SJSA1 (cell line): ENCODE measurements at places on chromosomes 2 and 18. TPM values are rescaled to one million over a fixed set of nuclear protein-coding genes. Genes with fewer than 3 reads are reported as not detected.

The DNER gene
- total RNA-seq = 0.05 TPM in 1 of 2 replicates, not detected in the other

- no peak for DNase-seq
These were observed 134.2 kb upstream of the HS6ST1 start for GRCh38 chr2:128452536-128453530.

The MC2R gene
- not detected in 2 replicates for total RNA-seq

DNA sequence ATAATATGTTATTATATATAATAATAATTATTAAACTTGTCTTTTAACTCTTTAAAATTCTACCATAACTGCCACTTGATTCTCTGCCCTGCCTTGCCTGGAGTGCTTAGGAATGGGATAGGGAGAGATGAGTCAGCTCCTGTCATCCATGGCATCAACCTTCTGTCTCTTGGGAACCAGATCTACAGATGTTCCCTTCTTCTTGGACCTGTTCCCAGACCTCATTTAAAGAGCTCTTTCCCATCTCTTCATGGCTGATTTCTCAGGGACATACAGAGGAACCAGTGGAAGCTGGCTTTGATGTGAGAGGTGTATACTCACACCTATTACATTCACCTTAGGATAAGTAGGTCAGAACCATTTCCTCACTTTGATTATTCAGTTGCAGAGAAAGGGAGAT, 155.3 kb upstream of the MYO3B start:
- no peak for DNase-seq

DNA sequence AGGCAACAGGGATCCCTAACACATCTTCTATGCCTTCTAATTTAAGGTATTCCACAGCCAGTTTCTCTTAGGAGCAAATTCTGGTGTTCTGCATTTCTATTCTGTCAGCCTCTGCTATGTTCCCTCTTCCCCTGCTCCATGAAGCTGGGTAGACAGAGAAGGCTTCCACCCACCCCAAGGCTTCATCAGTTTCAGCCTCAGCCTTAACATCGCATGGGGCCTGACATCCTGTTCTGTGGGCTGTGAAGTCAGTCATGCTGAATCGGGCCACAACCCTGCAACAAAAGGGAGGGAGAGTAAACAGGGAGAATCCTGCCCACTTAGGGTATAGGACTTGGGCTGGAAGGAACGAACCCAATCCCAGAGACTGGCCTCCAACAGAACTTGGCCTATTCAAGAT, 70.6 kb upstream of the PPM1B start:
- no peak for DNase-seq

- no peak for DNase-seq
These were observed 122.0 kb upstream of the MYCN start for GRCh38 chr2:15818318-15818753.

The PDE1A gene
- total RNA-seq = not detected in 2 replicates

- no peak for DNase-seq
These were observed 1889.3 kb upstream of the CELF4 start for GRCh38 chr18:39454866-39455265.

DNA sequence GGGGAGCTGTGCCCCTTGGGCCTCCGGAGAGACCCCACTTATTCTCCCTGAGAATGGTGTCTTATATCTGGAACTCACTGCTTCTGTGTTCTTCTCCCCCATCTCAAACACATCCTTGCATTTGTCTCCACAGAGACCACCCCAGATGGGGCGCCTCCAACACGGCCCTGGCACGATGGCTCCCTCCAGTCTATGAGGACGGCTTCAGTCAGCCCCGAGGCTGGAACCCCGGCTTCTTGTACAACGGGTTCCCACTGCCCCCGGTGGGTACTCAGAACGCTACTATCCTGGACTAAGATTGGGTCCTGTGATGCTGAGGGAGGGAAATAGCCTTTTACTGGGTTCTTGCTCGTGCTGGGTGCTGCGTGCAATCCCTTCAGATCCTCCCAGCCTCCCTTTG, 40.3 kb downstream of the TPO start:
- no peak for DNase-seq

DNA sequence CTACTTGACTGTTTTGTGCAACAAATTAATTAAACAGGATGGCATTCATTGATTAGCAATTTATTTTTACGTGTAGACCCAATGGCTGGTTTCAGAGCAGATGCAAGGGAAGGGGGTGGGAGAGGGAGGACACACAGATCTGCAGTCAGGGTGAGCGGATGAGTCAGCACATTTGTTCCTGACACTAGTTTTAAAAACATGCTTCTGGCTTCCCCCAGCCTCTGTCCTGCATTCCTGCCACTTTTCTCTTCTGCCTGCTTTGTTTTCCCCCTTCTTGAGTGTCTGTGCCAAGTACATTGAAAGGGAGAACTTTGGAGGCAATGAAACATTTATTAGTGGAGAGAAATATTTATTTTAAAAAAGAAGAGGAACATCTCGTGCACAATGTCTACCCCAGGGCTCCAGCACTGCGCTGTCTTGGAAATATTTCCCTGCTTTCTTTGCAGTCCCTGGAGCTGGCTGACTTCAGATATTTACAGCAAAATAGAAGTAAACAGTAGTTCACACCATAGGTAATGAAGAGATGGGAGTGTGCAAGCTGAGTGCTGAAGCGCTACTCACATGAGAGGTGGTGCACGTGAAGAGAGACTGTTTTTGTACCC, 52.2 kb downstream of the NRP2 start:
- peak; percentile 80 for DNase-seq

- DNase-seq = no peak
These were observed 594.0 kb downstream of the ERBB4 start for GRCh38 chr2:211944572-211944971.

The LINC00305 gene
- total RNA-seq = not detected in 2 replicates

- DNase-seq = no peak
These were observed 6.4 kb downstream of the NGEF start for GRCh38 chr2:233006648-233007047.

The ABI2 gene
- 43.9 and 54.8 TPM in 2 replicates for total RNA-seq

The CHRNG gene
- not detected in 2 replicates for total RNA-seq

DNA sequence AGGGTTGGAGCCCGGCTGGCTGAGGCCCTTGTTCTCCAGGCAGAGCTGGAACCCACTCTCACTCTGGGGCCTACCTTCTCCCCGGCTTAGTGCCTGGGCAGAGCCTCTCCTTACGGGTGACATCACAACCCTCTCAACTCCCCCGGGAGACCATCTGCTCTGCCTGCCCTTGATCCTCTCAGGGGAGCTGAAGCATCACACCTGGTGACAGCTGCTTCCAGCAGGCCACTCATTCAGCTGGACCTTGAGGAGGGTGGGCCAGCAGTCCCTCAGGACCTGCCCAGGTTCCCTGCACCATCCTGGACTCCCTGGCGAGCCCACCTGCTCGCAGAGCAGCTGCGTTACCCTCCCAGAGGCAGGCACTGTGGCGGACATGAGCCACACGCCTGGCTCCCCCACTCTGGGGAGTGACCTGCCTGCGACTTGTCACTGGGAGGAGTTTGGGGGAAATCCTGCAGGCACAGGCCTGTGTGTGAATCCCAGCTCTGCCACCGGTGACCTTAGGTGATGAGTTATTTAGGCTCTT, 13.1 kb downstream of the HS6ST1 start:
- no peak for DNase-seq

- DNase-seq = no peak
These were observed 62.7 kb upstream of the CD302 start for GRCh38 chr2:159860581-159861310.
